IMR-90 (cell line): ENCODE measurements at places on chromosomes 11 and 22. TPM values are rescaled to one million over a fixed set of nuclear protein-coding genes. Genes with fewer than 3 reads are reported as not detected.

SERPINH1 gene
- 772 and 841 TPM in 2 replicates for total RNA-seq

DNA sequence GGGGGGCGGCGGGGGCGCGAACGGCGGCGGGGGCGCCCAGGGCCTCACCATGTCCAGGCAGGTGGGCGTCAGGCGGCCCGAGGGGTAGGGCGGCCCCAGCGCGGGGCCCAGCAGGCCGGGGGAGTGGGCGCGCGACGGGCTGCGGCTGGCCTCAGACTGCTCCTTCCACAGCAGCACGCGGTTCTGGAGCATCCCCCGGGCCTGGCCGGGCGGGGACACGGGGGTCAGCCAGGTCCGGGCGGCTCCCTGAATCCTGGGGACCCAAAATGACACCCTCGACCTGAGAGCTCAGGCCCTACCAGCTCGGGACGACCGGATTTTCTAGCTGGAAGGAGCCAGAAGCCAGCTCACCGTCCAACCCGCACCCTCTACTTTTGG is 5.5 kb upstream of the SLC16A8 start:
- no peak overlapping the region for H3K27ac ChIP-seq
- peaks cover 31% of the 10 kb centered on the region for H3K27me3 ChIP-seq
- peaks cover 2% of the 10 kb centered on the region; the same call in 1 of the 2 replicates for H3K4me1 ChIP-seq
- DNase-seq: no peak

P2RY2 gene
- total RNA-seq: not detected in 2 replicates

- H3K27me3 ChIP-seq: no peaks in the 10 kb centered on the region
- H3K4me1 ChIP-seq: peaks cover 2% of the 10 kb centered on the region; the same call in 1 of the 2 replicates
- H3K27ac ChIP-seq: no peak overlapping the region
- peaks cover 51% of the 10 kb centered on the region for H3K36me3 ChIP-seq
- no peak for DNase-seq
Measured at GRCh38 chr22:19048531-19048930, 73.7 kb downstream of the DGCR2 start.

OR4C6 gene
- total RNA-seq: not detected in 2 replicates

STK33 gene
- total RNA-seq: 2.3 and 2.5 TPM in 2 replicates

- H3K36me3 ChIP-seq: no peaks in the 10 kb centered on the region
- no peak overlapping the region for H3K27ac ChIP-seq
- peak; percentile 17 for DNase-seq
- no peak overlapping the region for H3K4me3 ChIP-seq
- no peaks in the 10 kb centered on the region for H3K4me1 ChIP-seq
Measured at GRCh38 chr11:11510939-11511338, 110.9 kb downstream of the GALNT18 start.
